ENCODE measurements at places on chromosomes 2 and 18. TPM values are rescaled to one million over a fixed set of nuclear protein-coding genes. Genes with fewer than 3 reads are reported as not detected.

The COL6A3 gene
- total RNA-seq: 0.29 TPM

GRCh38 chr2:33323957-33324356, 152.5 kb upstream of the RASGRP3 start:
- DNase-seq: no peak

The DPYSL5 gene
- total RNA-seq: not detected

The HTR2B gene
- total RNA-seq: not detected

GRCh38 chr18:45357686-45358470, 257.4 kb upstream of the SLC14A2 start:
- no peak for DNase-seq

The THOC1 gene
- 96.4 TPM for total RNA-seq
